T47D (cell line): ENCODE measurements at places on chromosomes 7 and 10.
A peak's percentile ranks its signal among the peaks of the same experiment; 100 is the strongest.

DNA sequence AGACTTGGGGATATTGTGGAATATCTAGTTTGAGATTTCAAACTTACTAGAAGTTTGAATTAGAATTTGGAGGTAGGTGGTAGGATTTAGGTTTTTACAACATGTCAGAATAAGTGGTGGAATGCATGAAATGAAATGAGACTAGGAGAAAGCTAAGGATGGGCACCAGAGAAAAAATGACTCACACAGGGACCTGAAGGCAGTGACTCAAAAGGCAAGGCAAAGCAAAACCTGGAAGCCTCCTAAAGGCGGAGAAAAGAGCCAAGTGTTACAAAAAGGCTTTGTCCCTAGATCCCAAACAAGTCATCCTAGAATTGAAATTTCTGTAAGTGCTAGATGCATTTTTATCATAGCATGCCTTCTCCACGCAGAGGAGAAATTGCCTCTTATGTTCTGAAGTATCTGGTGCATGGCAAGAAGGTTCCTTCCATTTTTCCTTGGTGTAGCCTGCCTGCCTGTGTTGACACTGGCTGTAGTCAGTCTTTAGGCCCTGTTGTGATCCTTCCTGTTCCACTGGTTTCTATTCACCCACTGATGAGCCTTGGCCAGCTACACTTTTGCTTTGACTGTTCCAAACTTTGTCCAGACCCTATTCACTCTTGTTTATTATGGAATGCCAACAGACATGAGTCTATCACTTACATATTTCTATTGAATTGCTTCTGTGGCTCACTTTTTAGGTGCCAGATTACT, 109.3 kb downstream of the ETV1 start:
- peak; percentile 5 for DNase-seq

DNA sequence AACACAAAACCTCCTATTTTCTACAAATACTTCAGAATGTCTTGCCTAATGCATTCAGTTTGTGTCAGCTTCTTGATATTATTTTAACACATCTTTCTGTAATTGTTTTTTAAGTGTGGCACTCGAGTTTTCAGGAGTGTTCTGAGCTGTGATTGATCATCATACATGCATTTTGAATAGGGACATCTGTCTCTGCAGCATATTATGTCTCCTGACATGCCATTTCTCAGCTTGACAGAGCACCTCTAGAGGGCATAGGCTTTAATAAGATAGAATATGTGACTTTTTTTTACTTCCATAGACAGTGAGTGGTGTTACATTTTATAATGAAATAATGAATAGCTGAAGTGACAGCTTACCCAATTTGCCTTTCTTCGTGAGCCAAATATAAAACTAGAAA, 219.2 kb upstream of the HDAC9 start:
- no peak for DNase-seq

- peak; percentile 43 for DNase-seq
Measured at GRCh38 chr7:25894002-25894901, 257.7 kb upstream of the NFE2L3 start.

- DNase-seq: no peak
Measured at GRCh38 chr10:31135171-31135570, 103.5 kb upstream of the ZNF438 start.

DNA sequence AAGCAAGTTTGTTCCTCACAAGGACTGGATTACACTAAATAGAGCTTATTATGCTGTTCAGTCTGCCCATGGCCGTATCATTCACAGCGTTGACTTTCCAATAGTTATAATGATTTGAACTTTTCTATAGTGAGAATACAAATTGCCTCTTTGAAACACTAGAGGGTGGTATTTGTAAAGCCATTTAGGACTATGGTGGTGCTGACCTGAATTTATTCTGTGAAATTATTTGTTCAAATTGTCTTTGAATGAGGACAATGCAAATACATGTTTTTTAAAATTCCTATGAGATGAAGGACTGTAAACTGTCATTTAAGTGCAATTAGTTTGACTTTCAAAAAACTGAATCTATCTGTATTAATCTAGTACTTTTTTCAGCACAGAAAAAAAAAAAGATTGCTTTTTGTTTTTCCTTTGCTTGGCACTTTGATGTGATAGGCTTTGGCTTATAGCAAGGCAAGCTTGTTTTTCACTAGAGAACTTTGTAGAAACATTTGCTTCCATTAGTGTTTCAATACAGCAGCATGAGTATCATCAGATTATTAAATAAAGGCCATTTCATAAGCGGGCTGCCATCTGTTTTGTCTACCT, 122.7 kb upstream of the TMEM229A start:
- DNase-seq: no peak

- no peak for DNase-seq
Measured at GRCh38 chr7:136079478-136079892, 102.3 kb upstream of the MTPN start.

- no peak for DNase-seq
Measured at GRCh38 chr7:151306374-151306773, 35.2 kb upstream of the NUB1 start.

DNA sequence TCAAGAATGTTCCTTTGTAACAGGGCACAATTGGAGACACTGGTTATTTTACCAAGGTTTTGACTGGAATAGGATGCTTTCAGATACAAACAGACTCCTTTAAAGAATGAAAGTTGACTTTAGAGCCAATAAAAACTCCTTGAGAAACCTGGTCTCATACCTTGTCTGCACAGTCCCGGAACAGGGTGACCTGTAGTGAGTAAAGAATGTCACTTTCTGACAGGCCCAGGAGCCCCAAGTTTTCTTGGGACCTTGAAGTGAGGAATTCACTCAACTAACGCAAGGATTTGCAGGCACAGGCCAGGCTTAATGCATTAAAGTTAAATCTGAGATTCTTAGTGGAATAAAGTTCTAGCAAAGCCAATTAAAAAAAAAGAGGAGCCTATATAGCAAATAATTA, 11.5 kb upstream of the GARS1 start:
- no peak for DNase-seq

GRCh38 chr10:86261941-86262687, 104.5 kb downstream of the GRID1 start:
- peak; percentile 96 for DNase-seq

DNA sequence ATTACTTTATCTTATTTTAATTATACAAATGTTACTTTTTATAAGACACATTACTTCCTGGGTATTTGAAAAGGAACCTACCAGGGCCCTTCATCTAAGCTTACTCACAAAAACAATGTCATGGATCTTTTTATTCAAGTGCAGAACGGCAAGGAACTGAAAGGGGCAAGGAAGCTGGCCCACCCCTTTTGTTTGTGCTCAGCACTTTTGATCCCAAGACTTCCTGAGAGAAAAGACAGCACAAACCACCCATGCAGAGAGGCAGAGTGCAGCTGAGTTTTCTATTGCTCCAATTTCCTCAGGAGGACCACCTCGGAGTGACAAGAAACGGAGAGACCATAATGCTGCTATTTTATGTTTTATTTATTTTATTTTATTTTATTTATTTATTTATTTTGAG, 232.0 kb upstream of the NRP1 start:
- no peak for DNase-seq

DNA sequence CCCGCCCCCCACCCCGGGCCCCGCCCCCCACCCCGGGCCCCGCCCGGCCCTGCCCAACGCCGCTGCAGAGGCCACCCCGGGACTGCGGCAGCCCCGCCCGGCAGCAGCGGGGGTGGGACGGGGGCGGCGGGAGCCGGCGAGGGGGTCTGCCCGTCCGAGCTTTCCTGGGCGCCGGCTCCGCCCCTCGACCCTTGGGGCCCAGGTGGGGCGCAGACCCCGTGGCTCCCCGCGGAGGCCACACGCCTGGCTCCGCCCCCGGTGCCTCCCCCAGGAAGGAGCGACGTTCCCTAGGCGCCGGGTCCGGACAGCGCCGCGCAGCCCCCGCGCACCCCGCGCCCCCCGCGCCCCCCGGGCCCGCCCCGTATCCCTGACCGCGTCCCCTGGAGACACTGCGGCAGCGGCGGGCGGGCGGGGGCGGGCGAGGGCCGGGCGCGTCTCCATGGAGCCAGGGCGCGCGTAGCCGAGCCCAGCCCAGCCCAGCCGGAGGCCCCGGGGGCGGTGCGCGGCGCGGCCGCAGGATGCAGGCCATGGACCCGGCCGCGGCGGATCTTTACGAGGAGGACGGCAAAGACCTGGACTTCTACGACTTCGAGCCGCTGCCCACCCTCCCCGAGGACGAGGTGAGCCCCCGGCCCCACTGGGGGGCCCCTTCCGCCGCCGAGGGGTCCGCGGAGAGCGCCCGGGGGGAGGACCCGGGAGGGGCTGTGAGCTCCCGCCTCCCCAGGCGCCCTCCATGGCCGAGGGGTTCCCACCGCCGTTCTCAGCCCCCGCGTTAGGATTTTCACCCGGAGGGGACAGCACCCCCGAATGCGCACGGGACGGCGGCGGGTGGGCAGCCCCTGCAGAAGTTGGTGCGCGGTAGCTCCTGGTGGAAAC, at the start of gene KNDC1:
KNDC1 (plus strand) TSS at position 270 of the 876 bp plus-strand sequence; CDS start at position 519, 249 bp downstream.
- DNase-seq: peak; percentile 59

GRCh38 chr10:35570397-35570796, 34.7 kb upstream of the GJD4 start:
- DNase-seq: no peak

- no peak for DNase-seq
Measured at GRCh38 chr10:31081937-31082840, 50.5 kb upstream of the ZNF438 start.

DNA sequence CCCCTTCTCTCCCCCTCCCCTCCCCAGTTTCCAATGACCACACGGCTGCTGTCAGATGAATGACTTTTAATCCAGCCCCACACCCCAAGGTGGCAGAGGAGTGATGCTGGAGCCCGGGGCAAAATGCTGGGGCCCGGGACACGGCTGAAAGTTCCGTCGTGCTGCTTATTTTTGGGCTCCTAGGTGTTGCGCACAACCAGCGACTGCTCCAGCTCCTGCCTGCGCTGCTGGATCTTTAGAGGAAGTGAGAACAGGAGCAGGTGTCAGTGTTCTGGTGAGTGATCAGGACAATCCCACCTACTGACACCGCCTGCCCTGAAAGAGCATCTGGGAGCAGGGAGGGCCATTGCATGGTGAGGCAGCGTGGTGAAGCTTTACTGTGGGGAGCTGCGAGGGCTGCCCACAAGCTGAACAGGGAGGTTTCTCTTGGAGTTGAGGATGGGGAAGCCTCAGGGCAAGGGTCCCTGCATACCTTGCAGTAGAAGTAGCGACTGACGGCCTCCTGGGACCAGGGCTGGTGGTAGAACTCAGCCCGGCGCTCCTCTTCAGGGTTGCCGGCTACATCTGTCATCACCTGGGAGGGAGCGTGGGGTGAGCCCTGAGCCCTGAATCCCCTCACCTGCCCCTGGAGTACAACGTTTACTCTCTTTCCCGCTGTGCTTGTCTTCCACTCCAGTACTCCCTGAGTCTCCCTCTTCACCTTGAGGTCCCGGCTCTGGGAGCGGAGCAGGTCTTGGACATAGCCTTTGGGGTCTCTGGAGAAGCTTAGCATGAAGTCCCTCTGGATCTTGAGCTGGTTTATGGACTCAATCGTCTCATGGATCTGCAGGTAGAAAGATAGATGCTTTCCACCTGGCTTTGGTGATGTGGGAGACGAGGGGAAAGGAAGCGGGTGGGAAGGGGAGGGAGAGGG, 6.9 kb downstream of the CHPF2 start:
- no peak for DNase-seq

DNA sequence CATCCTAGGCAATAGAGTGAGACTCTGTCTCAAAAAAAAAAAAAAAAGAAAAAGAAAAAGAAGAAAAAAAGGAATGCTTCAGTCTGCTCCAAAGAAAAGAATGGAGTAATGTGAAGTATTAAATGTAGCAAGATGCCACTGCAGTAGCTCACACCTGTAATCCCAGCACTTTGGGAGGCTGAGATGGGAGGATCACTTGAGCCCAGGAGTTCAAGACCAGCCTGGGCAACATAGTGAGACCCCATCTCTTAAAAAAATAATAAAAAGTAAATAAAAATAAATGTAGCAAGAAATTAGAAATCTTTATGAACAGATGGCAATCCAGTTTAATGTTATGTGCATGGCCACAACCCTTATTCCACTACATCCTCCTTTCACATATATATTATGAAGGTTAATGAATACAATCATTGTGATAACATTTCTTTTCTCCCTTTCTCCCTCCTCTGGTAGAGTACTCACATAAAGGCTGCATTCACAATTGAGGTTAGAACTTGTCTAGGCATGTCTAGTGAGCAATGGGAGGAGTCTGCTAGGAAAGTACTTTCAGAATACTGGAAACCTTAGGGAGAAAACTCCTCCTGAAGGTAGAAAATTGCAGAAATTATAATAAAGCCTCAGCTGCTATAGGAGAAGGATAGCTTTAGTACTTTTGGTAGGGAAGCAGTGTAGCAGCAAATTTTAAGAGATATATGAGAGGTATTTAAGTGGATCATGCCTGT, 20.4 kb downstream of the KLLN start:
- DNase-seq: peak; percentile 65

- no peak for DNase-seq
Measured at GRCh38 chr7:99624484-99624883, 7.7 kb downstream of the ZSCAN25 start.

DNA sequence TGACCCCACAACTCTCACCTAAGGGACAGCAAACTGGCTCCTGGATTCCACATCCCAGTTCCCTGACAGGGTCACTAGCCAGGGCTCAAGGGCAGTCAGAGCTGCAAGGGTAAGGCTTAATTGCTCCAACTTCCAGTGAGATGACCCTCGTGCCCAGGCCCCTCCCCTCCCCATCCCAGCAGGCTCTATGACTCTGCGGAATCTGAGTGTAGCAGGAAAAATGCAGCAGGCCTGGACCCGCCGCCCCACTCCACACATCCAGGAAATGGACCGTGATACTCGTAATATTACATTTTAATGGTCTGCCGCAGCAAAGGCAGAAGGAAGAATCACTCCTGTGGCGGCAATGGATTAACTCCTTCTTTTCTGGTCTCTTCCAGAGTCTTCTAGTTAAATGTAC, 91.7 kb upstream of the CHST15 start:
- no peak for DNase-seq

DNA sequence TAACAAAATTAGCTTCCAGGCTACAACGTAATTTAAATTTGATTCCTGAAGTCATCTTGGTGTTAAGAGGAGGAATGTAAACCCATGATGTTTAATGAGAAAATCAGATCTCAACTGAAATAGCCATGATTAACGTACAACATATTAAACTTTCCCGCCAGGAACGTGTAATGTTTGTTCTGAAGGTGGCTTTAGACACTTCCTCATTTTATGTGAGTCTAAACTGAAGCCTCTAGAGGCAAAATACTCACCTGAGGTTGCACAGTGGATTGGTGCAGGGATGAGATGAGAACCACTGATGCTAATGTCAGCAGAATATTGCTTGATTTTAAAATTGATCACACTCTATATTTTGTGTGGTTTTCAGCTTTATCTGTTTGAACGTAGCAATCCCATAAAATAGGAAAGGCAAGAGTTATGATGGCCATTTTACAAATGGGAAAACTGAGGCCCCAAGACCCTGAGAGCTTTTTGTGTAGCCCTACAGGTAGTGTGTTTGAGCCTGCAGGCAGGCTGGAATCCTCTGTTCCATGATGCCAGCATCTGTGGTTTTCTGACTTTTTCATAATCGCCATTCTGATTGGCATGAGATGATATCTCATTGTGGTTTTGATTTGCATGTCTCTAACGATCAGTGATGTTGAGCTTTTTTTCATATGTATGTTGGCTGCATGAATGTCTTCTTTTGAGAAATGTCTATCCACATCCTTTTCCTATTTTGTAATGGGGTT, 243.7 kb upstream of the BMPER start:
- DNase-seq: no peak

GRCh38 chr10:132429281-132430230, 32.6 kb downstream of the PWWP2B start:
- no peak for DNase-seq
